ENCODE measurements at places on chromosomes 7 and 10. TPM values are rescaled to one million over a fixed set of nuclear protein-coding genes. Genes with fewer than 3 reads are reported as not detected.

The AOAH gene
- 10.4 TPM for total RNA-seq

The MYO1G gene
- total RNA-seq: 403 TPM

The NUPR2 gene
- total RNA-seq: not detected

The LIPK gene
- not detected for total RNA-seq

The CYP2C18 gene
- not detected for total RNA-seq

The CYP3A7 gene
- total RNA-seq: not detected

The AP1S1 gene
- 35.6 TPM for total RNA-seq

The RNF133 gene
- total RNA-seq: not detected

The CRHR2 gene
- total RNA-seq: not detected

The MYH16 gene
- total RNA-seq: not detected

The TEX36 gene
- total RNA-seq: not detected

The SORBS1 gene
- 0.13 TPM for total RNA-seq

The CDH23 gene
- 2.7 TPM for total RNA-seq

The FZD1 gene
- total RNA-seq: 0.16 TPM

The MYL10 gene
- total RNA-seq: not detected

The SLC26A4 gene
- total RNA-seq: 2.0 TPM

The SPDYE6 gene
- not detected for total RNA-seq

The AKR1D1 gene
- not detected for total RNA-seq

The PMS2 gene
- 22.8 TPM for total RNA-seq

The CHST12 gene
- 2.9 TPM for total RNA-seq

The BICC1 gene
- not detected for total RNA-seq

The FLNC gene
- total RNA-seq: 0.16 TPM

The TAS2R41 gene
- total RNA-seq: not detected

The TMEM176A gene
- total RNA-seq: not detected

The PCGF5 gene
- total RNA-seq: 34.8 TPM

The USP6NL gene
- 2.3 TPM for total RNA-seq

The HTR5A gene
- not detected for total RNA-seq

The LDB3 gene
- total RNA-seq: 0.07 TPM

The CNNM1 gene
- 1.2 TPM for total RNA-seq

The VPS37D gene
- total RNA-seq: 1.1 TPM

The GJD4 gene
- not detected for total RNA-seq

The FAM25G gene
- not detected for total RNA-seq

Measured in activated CD8-positive, alpha-beta T cell treated with anti-CD3 and anti-CD28 coated beads for 36 hours (primary cell).